ENCODE measurements at places on chromosomes 1 and 21. TPM values are rescaled to one million over a fixed set of nuclear protein-coding genes. Genes with fewer than 3 reads are reported as not detected.

Gene BNIPL
- total RNA-seq, result 3.6 TPM

GRCh38 chr21:41923631-41924367 is 30.0 kb downstream of the C2CD2 start:
- no peak for DNase-seq

GRCh38 chr1:21625390-21626190 is 43.6 kb downstream of the RAP1GAP start:
- no peak for DNase-seq

DNA sequence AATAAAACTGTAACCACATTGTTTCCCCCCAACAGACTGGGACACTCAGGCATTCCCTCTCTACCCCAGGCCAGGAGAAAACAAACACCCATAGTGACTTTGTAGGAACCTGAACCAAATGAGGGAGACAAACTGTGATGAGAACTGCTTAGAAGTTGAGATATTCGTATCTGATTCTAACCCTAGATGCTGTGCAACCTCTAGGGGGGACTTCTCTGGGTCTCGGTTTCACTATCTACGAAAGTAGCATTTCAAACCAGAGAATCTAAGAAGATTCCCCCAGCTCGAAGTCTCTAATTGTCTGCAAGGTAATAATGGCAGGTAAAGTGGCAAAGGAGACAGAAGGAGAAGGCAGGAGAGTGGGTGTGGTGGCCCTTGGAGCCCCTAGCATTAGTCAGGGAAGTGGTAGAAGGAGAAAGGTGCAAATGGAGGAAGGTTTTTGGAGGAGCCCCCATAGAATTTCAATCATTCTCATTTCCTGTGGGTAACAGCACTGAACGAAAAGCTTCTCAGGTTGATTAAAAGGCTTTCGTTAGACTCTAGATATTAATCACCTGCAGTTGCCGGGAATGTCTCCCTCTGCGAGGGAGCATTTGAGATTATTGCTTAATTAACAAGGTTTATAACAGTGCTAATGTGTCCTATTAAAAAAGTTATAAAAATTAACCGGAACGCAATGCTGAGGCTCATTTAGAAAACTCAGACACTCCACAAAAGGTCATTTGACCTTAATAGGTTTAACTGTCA is 46.4 kb downstream of the BEND5 start:
- no peak for DNase-seq

DNA sequence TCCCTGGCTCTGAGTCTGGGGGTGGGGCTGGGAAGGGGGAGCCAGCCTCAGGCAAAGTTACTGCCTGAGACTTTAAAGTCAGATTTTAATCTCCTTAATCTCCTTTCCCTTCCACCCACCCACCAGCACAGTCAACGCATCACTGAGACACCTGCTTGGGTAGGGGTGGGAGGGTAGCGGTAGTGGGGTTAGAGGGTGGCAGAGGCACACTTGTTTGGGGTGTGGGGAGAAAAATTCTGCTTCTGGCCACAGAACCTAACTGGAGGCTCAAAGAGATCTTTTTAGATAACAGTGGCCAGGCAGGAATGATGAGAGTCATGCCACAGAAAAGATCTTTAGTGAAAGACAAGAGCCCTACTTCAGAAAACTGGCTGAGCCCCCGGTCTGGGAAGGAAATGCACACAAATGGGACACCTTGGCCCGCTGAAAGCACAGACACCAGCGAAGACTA is 44.1 kb downstream of the CD247 start:
- no peak for DNase-seq

Gene SPRR1B
- total RNA-seq, result not detected

Gene ZSWIM5
- 8.3 TPM for total RNA-seq

GRCh38 chr1:98054786-98055185 is 134.0 kb upstream of the DPYD start:
- no peak for DNase-seq

DNA sequence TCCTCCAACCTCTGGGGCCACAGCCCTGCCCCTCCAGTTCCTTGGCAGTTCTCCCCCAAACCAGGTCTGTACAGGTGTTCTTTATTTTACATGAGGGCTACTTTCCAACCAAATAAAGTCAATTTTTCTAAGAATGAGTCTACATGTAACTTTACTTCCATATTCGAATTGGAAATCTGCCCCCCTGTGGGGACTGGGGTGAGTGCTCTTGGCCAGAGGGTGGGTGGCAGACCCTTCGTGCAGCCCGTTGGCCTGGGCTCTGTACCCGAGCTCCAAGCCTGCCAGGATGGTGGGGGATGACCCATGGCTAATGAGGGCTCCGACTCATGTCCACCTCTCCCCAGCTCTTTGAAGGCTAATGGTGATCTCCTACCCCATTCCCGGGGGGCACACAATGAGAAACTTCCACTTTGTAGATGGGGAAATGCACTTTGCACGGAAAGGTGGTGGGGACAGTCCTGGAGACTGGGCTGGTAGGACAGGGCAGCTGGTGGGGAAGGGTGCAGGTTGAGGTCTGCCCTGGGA is 589 bp upstream of the CATSPER4 start:
- no peak for DNase-seq

DNA sequence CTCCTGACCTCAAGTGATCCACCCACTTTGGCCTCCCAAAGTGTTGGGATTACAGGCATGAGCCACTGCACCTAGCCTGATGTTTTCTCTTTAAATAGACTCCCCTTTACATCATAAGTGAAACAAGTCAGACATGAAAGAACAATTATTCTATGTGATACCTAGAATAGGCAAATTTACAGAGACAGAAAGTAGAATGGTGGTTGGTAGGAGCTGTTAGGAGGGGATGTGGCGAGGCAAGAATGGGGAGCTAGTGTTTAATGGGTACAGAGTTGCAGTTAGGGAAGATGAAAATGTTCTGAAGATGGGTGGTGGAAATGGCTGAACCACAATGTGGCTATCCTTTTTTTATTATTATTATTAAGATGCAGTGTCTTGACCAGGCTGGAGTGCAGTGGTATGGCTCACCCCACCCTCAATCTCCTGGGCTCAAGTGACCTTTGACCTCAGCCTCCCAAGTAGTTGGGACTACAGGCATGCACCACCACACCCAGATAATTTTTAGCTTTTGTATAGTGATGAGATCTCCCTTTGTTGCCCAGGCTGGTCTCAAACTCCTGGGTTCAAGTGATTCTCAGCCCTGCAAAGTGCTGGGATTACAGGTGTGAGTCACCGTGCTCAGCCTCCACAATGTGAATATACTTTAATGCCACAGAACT is 28.4 kb downstream of the ELF3 start:
- no peak for DNase-seq

Gene NPHP4
- total RNA-seq, result 20.0 TPM

Gene RAB25
- total RNA-seq, result 113 TPM

DNA sequence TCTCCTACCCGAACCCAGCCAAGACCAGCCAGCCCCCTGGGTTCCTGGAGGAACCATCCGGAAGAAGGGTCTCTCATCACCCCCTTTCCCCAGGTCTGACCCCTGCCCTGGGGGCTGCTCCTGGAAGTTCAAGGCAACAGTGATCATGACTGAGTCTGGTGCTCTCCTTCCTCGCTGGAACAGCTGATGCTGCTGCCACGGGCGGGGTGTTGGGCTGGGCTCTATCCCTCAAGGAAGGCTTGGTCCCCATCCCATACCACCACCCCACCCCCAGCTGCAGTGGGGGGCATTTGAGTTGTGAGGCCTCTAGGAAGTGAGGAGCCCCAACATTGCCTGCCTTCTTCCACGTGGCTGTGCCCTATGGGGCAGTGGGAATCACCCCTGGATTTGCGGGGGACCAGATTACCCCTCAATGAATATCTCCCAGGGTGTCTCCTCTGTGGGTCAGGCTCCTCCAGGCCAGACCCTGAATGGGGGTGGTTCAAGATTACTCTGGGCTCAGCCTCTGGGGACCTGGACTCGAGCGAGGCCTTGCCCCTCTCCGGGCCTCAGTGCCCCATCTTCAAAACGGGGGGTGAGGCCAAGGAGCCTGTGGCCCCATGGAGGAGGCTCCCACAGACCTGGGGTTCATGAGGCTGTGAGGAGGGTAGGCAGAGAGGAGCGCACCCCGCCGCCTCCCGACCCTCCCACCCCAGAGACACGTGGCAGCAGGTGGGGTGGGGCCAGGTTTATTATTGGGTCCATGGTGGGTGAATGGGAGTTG is 2.8 kb downstream of the MASP2 start:
- no peak for DNase-seq

DNA sequence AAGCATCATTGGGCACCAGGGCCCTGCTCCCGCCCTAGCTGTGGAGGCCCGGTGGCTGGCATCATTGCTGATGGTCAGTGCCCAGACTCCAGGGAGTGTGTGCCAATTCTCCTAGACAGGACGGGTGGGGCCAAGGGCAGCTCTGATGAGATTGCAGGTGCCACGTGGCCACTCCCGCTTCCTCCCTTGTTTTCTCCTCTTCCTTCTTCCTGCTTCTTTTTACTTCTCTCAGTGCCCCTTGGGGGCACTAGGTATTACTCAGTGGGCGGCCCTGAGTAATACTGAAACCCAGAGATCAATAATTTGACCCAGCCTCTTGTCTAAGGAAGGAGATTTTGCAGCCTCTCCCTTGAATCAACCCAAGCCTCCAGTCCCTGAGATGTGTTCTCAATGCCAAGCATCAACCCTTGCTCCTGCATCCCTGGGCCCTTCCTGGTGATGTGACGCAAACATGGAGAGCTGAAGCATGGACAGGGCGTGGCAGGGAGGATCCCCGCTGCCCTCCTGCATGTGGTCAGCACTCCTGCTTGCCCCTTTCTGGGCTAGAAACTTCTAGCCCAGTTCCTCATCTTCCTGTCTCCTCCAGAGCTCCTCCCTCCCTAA is 32.4 kb downstream of the CDK18 start:
- DNase-seq, result peak; percentile 70

- DNase-seq, result no peak
Observed at GRCh38 chr1:186880982-186881381, 52.2 kb downstream of the PLA2G4A start.

Gene RXRG
- 10.7 TPM for total RNA-seq

DNA sequence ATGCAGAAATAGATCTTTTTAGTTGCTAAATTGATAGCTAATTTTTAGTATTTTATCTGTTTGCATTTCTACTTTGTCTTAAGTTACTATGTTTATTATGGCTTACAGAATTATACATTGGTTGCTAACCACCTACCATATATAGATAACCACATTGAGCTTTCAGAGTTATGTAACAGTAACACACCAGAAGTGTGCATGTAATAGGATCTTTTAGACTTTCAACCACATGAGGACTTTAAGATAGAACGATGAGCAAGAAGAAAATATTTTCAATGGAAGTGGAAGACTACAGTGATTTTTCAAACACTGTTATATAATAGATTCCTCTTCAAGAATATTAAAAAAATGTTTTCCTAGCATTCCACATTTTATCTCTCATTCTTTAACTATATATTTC is 28.8 kb downstream of the TOR1AIP1 start:
- DNase-seq, result no peak

Gene CATSPERE
- total RNA-seq, result 0.18 TPM

Gene NR0B2
- total RNA-seq, result 30.7 TPM

DNA sequence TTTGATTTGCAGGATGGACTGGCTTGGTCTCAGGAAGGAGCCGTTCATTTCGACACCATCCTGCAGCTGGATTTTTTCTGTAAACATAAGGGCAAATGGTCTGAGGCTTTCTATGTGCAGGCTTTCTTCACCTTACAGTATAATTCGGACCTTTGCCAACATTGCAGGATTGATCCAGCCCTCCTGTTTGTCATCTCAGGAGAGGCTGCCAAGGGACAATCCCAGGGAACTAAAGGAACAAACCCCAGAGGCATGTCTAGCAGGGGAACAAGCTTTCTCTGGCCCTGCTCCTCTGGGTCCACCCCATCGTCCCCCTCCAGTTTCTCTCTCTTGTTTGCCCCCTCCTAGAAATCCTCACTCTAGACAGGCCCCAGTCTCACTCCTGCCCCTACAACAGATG is 24.8 kb upstream of the GBP6 start:
- DNase-seq, result no peak

Gene CENPF
- 23.9 TPM for total RNA-seq

Gene GPR37L1
- total RNA-seq, result not detected

Gene SLC30A7
- 28.5 TPM for total RNA-seq

Gene CYP4A11
- 4.7 TPM for total RNA-seq

DNA sequence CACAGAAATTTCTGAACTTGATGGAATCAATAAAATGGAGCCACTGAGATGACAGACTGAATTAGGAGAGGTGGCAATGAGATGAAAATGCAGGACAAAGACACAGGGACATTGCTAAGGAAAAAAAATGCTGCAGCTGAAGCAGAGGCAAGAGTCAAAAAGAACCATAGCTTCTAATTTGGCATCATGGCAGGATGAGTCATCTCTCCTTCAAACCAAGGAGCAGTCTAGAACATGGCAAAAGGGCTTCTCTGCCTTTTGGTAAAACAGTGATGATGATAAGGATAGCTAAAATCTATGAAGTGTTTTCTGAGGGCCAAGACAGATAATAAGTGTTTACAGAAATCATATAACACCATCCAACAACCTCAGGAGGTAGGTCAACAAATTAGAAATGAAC is 16.8 kb downstream of the SLC19A2 start:
- no peak for DNase-seq

GRCh38 chr1:101605878-101606277 is 369.1 kb downstream of the S1PR1 start:
- DNase-seq, result no peak

GRCh38 chr1:115529216-115529897 is 112.4 kb upstream of the VANGL1 start:
- no peak for DNase-seq

DNA sequence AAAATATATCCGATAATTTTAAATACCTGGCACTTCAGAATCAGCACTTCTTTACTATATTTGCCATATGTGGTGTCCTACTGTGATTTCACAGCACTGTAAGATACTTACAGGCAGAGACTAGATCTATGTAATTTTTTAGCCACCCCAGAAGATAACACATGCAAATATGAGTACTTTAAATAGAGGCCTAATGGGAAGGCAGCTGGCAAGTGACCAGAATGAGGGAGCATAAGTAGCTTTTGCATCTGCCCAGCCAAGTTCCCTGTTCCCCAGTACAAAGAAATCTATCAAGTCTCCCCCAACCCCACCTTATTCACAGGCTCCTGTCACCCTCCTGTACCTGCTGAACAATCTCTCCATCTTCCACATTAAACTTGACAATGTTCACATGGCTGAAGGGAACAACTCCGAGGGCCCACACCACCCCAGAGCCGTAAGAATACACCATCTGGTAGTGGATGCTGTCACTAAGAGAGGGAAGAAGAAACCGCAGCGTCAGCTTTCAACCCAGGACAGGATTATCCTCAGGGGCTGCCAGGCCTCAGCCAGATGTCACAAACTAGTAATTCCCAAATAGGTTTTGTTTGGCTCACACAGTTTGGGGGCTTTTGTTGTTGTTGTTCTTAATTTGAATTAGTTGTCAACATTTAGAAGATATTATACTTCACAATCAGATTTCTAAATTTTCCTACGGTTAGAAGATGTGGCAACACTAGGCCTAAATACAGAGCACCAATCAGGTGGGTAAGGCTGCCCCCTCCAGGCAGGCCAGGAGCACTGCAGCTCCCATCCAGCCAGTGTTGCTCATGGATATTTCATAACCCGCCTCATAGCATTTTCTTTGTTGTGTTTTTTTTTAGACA is 10.4 kb downstream of the EMC1 start:
- peak; percentile 22 for DNase-seq

All from Peyer's patch (tissue), 4 donors.